ENCODE measurements at places on chromosomes 1 and 21. TPM values are rescaled to one million over a fixed set of nuclear protein-coding genes. Genes with fewer than 3 reads are reported as not detected.

DNA sequence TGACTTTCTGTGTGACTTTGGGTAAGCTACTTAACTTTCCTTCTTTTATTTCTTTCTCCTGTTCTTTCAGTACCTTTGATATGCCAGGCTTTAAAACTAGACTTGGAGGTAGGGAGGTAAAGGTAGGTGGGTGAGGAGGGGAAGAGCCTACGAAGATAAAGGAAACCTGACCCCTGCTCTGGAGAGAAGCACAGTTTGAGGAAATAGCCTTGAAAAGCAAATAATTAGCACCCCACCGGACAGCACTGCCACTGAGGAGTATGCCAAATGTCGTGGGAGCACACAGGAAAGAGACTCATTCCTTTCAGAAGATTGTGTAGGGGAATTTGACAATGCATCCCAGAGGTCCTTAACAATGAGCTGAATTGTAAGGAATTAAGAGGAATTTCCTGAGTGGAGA, 65.2 kb upstream of the SPAG17 start:
- no peak for DNase-seq

DNA sequence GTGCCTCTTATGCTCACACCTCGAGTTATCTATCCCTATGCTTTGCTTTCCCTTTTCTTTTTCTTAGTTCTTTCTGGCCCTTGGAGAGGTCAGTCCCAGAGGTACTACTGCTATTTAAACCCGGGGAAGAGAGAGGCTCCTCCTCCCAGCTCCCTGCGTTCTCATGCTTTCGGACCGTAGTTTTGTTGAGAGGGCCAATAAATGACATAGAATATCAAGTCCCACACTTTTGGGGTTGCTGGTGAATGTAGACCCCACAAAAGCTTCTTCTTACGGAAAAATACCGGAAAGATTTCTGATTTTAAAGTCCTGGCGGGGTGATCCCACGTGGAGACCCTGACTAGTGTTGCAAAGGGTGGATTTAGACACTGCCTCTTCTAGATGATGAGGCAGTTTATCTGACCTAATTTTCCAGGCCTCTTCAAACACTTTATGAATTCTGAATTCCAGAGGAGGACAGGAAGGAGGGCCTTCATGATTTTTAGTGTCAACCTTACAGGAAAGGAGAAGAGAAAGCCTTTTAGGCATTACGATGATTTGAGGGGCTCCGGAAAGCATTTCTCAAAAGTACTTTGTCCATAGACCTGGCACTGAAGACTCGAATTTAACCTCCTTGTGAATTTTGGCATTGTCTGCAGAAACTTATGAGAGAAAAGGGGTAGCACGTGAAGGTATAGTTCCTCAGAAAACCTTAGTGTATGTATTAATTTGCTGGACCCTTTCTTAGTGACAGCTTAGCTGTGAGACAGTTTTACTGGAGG, 694 bp downstream of the TMEM167B start:
- no peak for DNase-seq

- no peak for DNase-seq
Measured at GRCh38 chr1:234434706-234435105, 44.3 kb downstream of the TARBP1 start.

DNA sequence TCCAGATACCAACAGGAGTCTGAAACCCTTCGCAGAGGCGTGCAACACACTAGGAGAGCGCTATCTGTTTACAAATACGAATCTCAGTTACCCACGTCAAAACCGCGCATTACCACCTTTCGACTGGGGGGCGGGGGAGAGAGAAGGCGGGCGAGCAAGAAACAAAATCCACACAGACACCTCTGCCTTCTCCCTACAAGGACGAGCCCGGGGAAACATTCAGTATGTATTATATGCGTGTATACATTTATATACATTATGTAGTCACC, 722 bp downstream of the TUT4 start:
- no peak for DNase-seq

DNA sequence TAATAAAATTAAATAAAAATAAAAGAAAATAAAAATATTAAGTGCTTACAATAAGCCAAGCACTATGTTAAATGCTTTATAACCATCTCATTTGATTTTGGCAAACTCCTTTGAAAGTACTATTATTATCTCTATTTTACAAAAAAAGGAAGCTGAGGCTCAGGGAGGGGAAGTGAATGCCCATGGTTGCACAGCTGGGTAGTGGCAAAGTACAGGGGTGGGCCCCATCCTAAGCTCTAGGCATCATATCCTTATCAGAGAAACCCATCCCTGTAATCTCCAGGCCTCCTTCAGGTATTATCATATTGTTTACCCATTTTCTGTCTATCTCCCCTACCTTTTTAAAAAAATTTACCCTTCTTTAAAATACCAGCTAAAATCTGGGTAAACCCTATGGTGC, 2.3 kb upstream of the MED18 start:
- DNase-seq = no peak

DNA sequence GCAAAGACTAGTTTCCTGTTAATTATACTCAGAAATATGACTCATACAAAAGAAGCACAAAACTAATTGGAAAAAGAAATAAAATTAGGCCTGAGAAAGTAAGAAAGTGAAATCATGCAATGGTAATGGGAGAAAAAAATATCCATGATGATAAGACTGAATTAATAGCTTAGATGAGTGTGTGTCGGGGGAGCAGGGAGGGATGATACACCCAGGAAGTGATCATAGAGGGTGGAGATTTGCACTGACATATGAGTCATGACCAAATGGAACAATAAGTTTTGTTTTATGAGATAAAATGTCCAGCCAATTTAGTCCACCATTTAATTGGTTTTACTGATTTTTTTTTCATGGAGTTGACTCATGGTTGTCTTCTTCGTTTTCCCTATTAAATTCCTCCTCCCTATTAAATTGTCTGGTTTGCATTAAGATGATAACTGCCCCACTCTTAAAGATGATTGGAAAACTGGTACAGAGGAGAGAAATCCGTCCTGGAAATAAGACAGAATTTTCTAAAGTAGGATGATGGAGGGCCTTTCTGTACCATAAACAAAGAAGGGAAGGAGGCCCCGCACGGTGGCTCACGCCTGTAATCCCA, 111.7 kb upstream of the KCNJ6 start:
- DNase-seq = no peak

- DNase-seq = no peak
Measured at GRCh38 chr1:180982422-180982821, 40.2 kb downstream of the STX6 start.

DNA sequence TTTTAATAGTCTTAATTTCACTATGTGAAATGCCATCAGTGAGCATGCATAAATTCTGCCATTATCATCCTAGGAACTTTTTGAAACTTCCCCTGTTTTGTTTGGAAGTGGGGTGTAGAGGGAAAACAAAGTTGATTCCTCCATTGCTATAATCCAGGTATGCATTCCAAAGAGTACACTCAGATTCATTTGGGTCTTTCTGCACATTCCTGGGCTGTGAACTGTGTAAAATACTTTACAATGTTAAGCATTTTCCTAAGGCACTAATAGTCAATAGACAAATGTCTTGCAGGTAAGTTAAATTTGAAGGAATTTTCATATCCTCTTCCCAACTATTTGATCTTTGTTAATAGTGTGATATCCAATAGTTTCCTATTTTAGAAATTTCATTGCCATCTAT, 36.2 kb downstream of the SGIP1 start:
- no peak for DNase-seq

- DNase-seq = no peak
Measured at GRCh38 chr1:21573971-21574465, 64.8 kb downstream of the ALPL start.

- no peak for DNase-seq
Measured at GRCh38 chr1:203082571-203083462, 3.0 kb downstream of the MYOG start.

- DNase-seq = no peak
Measured at GRCh38 chr1:22252251-22252650, 109.4 kb upstream of the WNT4 start.

DNA sequence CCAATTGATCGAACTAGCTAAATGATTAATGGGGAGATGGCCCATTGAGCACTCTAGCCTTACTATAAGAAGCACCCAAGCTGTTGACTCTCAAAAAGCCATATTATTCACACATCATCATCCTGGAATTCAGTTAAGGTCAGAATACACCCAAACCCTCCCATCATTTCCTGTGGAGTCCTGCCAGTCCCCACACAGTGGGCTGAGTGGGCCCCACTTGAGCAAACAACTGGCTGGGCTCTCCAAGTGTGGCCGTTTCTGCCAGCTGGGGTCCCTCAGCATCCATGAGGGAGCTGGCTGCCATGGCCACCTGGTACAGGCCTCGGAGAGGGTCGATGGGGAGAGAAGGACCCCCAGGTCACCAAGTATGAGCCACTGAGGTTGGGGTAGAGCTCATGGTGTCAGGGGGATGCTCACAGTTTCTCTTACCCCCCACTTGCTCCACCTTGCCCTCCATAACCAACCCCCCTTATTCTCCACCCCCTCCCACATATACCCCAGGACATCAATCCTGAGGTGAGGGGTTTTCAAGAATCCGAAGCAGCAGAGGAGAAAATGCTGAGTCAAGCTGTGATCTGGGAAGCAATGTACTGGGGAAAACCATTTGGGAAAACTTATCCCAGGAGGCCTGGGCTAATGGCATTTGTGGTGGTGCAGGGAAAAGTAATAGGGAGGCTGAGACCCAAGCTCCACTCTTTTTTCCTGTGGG, 60.3 kb downstream of the UBE2T start:
- no peak for DNase-seq

- no peak for DNase-seq
Measured at GRCh38 chr1:180195916-180196315, 34.1 kb upstream of the LHX4 start.

- no peak for DNase-seq
Measured at GRCh38 chr1:25106352-25106751, 126.0 kb downstream of the SYF2 start.

Gene TRIM67
- 44.9 TPM for total RNA-seq

Gene SSU72
- total RNA-seq = 32.9 TPM

Gene OR2L3
- 1.2 TPM for total RNA-seq

Gene ST6GALNAC3
- total RNA-seq = 16.5 TPM

Gene CNR2
- not detected for total RNA-seq

Data from occipital lobe (tissue), 3 donors.